ENCODE measurements at places on chromosomes 1 and 21. TPM values are rescaled to one million over a fixed set of nuclear protein-coding genes. Genes with fewer than 3 reads are reported as not detected.

CFAP74 gene
- polyA plus RNA-seq = not detected

KRTAP12-1 gene
- not detected for polyA plus RNA-seq

DNA sequence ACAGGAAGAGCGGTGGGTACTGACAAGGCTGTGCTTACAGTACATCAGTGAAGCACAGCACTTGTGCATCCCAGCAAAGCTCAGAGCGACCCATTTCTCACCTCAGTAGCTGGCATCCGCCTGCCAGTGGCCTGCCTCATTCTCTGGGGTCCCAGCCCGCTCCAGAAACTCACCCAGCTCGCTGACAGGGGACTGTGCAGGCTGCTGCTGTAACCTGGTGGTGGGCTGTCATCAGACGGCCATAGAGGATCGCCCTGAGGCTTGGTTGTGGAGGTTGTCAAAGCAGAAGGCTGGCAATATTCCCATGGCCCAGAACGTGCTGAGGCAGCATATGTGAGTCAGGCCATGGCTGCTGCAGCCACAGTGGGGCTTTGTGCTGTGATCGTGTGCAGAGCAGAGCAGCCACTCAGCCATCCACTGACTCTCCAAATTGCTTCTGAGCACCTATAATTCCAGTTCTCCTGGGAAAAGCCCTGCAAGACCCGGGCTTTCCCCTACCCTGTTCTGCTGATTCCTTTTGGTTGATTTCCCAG lies 13.6 kb upstream of the GPR137B start:
- no peak for DNase-seq

GRCh38 chr1:101238031-101238628 lies 1.3 kb downstream of the S1PR1 start:
- DNase-seq = peak; percentile 42

TRABD2B gene
- not detected for polyA plus RNA-seq

CNTN2 gene
- not detected for polyA plus RNA-seq

- DNase-seq = no peak
Observed at GRCh38 chr1:209527993-209528717, 55.4 kb upstream of the CAMK1G start.

Data from CD4-positive, alpha-beta memory T cell (primary cell).